ENCODE measurements at places on chromosomes 2 and 18. TPM values are rescaled to one million over a fixed set of nuclear protein-coding genes. Genes with fewer than 3 reads are reported as not detected.

The SERPINB8 gene
- total RNA-seq: 27.2 TPM

The CSRNP3 gene
- not detected for total RNA-seq

The KCNS3 gene
- 4.9 TPM for total RNA-seq

DNA sequence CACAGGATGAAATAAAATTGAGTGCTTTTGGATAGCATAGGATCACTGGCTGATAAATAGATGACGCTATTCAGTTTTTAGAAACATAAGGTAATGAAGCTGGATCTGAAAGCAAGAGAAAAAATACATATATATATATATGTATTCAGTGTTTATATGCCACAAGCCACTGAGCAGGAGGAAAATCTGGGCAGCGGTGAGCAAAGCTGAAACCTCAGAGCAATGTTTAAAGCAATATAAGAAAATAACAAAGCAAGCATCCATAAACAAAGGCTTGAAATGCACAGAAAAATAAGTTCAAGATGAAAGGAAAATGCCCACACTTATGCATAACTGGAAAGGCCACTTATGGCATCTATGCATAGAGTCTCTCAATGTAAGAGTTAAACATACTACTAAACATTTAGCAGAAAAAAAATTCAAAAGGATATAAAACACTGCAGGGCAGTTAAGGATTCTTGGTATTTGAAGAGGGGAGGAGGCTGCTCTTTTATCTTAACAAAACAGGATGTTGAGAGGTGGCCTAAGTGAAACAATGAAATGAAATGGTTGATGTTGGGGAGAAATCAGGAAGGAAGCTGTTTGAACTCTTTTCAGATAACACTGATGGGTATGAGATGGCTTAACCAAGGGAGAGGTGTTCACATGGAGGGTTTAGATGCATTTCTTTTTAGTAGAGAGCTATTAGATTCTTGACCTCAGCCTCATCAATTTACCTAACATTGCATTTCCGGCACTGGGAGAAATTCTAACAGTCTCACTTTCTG, 129.1 kb downstream of the ARHGAP15 start:
- H3K4me3 ChIP-seq: no peak overlapping the region
- no peaks in the 10 kb centered on the region for H3K4me1 ChIP-seq
- DNase-seq: no peak
- H3K27ac ChIP-seq: no peak overlapping the region
- no peaks in the 10 kb centered on the region for H3K36me3 ChIP-seq
- no peaks in the 10 kb centered on the region for H3K27me3 ChIP-seq

- no peaks in the 10 kb centered on the region for H3K36me3 ChIP-seq
- no peak overlapping the region for H3K4me3 ChIP-seq
- no peaks in the 10 kb centered on the region for H3K27me3 ChIP-seq
- H3K27ac ChIP-seq: peak overlapping the region; percentile 17
- DNase-seq: no peak
Observed at GRCh38 chr2:215612786-215613185, 176.9 kb upstream of the FN1 start.

DNA sequence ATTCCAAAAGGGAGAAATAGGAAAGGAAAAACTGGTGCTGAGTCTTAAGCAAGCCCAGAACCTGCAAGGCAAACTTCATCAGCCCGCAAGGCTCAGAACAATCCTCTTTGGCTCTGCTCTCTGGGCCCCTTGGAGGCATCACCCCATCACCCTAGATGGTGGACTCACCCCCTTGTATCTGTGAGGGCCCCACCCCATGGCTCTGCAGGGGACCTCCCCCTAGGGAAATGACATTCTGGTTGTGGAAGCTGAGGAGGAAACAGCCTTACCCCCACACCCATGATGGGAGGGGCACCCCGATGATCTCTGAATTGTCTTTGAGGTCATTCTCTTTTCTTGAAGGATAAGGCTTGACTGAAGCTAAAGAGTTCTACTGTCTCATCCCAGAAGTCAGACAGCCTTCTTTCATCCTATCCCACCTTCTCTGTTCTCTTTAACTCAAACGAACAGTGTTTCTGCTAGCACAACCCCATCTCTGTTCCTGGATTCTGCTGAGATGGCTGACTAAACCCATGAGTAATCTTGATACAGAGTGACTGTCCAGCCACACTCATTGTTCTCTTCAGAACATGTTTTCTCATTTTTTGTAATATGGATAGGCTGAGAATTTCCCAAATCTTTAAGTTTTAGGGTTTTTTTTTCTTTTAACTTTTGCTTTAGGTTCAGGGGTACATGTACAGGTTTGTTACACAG, 492.1 kb upstream of the MYT1L start:
- no peaks in the 10 kb centered on the region for H3K27me3 ChIP-seq
- H3K36me3 ChIP-seq: no peaks in the 10 kb centered on the region
- no peak for DNase-seq

- H3K27ac ChIP-seq: peak overlapping the region; percentile 91
- no peaks in the 10 kb centered on the region for H3K27me3 ChIP-seq
- peak; percentile 92 for DNase-seq
- H3K36me3 ChIP-seq: no peaks in the 10 kb centered on the region
- H3K4me1 ChIP-seq: peaks cover 42% of the 10 kb centered on the region
- peak overlapping the region; percentile 30 for H3K4me3 ChIP-seq
Observed at GRCh38 chr18:3593381-3593903, 143.5 kb downstream of the TGIF1 start.

DNA sequence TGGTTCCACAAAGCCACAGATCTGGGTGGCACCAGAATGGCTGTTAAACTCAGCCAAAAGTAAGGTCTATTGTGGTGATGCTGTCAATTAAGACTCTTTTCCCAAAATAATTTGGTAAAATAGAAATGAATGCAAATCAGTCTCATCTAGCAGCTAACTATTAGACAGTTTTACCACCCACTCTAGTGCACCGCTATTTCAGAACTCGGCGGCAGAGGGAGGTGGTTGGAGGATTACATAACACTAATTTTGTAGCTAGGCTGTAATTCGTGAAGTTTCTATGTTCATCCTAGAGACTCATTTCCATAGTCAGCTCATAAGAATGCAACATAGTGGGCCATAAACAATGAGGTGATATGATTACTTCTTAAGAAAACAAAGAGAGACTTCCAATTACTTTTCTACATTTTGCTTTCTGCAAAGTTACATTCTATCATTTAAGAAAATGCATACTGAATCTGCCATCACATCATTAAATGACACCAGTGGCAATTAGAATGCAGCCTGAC, 413.8 kb downstream of the FBXO15 start:
- no peak overlapping the region for H3K27ac ChIP-seq
- H3K4me3 ChIP-seq: no peak overlapping the region
- H3K36me3 ChIP-seq: no peaks in the 10 kb centered on the region
- no peaks in the 10 kb centered on the region for H3K4me1 ChIP-seq

DNA sequence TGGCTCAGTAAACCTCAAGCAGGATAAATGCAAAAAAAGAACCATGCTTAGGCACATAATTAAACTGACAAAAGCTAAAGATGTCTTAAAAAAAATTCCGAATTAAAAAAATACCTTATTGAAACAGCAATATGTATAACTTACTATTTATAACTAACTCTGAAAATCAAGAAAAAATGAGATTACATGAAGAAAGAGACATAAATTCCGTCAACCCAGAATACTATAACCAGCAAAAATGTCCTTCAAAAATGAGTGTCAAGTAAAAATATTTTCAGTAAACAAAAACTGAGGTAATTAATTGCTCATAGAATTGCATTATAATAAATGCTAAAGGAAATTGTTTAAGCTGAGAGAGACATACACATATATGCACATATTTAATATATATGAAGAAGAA, 474.5 kb upstream of the SYT4 start:
- no peak overlapping the region for H3K27ac ChIP-seq
- no peaks in the 10 kb centered on the region for H3K36me3 ChIP-seq
- no peaks in the 10 kb centered on the region for H3K27me3 ChIP-seq
